Activated CD8-positive, alpha-beta memory T cell treated with anti-CD3 and anti-CD28 coated beads for 1 hour (primary cell): ENCODE measurements at places on chromosomes 13 and 19.

DNA sequence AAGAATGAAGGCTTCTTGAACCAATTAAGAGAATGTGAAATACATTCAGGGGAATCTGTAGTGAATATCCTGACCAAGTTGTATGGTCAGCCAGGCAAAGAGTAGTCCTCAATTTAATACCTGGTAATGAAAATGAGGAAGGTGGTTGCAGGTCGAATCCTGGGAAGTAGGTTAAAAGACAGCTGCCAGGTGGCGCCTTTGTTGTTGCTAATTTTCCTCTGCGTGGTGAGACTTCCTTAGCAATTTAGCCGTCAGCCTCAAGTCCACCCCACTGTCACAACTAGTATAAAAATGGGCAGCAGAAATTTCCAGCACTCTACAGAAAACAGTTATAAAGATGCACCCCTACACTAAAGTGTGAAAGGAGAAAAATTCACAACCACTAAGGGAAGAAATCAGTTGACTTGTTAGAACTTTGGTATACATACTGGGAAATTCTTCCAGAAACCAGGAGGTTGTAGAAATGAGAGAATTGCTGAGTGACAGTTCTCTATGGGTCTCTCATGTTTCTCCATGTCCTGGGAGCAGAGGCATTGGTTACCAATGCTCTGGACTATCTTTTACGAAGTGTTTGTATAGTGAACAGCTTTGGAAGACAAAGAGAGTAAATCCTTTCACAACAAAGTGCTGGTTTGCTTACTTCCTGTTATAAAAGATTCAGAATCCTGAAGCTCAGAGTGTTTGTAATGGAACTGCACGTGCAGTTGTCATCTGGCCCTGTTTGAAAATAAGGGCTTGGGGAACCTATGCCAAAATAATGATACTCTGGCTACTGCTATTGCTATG lies 235.9 kb downstream of the NHLRC3 start:
- no peak for DNase-seq

- no peak for DNase-seq
Measured at GRCh38 chr19:10612499-10613119, 12.7 kb upstream of the SLC44A2 start.

- DNase-seq: no peak
Measured at GRCh38 chr13:101292711-101293110, 123.6 kb downstream of the NALCN start.

DNA sequence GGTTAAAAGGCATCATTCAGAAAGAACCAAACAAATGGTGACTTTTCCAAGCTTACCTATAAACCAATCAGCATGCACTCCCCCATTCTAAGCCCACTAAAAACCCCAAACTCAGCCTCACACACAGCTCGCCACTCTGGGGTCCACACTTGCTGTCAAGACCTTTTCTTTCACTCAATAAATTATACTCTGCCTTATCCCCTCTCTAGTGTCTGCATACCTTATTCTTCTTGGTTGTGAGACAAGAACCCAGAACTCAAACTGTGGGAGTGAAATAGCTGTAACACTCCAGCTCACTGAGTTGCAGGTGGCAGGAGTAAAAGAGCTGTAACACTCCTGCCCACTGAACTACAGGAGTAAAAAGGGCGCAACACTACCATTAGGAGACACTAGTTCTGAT lies 559.0 kb downstream of the TBC1D4 start:
- no peak for DNase-seq

DNA sequence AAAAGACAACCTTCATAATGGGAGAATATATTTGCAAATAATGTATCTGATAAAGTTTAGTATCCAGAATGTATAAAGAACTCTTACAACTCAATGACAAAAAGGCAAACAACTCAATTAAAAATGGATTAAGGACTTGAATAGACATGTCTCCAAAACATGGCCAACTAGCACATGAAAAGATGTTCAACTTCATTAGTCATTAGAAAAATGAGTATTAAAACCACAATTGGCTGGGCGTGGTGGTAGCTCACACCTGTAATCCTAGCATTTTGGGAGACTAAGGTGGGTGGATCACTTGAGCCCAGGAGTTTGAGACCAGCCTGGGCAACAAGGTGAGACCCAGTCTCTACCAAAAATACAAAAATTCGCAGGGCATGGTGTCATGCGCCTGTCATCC lies 18.8 kb upstream of the ZMYM5 start:
- DNase-seq: no peak

DNA sequence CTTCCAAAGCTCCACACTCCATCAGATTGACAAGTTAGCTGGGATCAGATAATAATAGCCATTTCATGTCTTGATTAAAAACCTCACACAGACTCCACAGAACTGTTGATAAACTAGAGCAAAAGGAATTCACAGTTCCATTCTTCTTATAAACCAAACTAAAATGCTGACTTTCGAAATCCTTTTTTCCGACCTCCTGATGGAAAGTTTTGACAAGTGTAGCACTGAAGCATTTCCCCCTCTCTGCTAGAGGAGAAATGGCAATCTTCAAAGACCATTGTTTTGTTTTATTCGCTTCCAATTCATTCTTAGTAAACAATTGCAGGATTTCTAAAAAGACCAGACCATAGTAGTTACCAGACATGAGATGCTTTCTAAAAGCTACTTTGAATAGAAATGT lies 58.8 kb downstream of the COL4A2 start:
- no peak for DNase-seq

DNA sequence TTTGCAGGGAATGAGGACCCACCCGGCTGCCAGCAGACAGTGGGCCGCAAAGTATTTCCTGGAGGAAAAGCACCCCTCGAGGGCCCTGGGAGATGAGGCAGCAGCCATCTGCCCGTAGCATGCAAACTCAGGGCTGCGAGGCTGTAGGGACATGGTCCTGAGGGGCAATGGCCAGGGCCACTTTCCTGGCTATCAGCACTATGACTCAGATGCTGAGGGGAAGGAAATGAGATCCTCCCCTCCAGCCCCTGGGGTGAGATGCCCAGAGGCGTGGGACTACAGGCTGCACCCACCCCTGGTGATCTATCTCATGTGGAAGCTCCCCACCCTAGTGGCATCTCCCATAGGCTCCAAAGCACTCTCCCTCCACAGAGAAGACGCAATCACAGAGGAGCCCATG lies 80.1 kb downstream of the SLC7A1 start:
- no peak for DNase-seq

DNA sequence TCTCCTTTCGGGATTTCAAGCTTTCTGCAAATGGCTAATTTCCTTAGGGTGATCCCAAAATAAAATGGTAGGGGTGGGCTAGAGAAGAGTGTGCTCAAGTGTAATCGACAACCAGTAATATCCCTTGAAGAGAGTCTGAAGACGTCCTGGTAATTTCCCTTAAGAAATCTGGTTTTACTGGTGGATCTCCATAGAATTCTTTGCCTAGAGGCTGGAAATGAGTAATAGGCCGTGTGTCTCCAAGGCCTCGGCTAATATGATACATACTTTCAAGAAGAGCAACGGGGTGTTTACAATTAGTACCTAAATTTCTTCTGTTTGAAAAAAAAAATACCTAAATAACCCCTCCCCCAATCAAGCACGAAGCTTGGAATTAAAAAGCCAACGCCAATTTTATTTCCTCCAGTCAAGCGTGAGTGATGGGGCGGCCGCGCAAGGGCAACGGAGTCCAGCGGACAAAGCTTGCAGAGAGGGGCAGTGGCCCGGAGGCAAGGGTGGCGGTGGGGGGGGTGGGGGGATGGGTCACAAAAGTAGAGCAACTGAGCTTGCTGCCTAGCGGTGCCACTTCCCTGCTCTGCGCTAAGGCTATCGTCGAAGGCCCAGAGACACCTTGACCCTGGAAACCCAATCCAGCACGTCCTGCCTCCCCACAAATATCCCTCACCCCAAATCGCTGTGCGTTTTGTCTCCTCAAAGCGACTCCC lies 7.8 kb downstream of the SOX21 start:
- DNase-seq: no peak

GRCh38 chr19:48362716-48363499 lies 832 bp downstream of the TMEM143 start:
- peak; percentile 81 for DNase-seq
